AG09319 (cell line): ENCODE measurements at places on chromosomes 4 and X.
A peak's percentile ranks its signal among the peaks of the same experiment; 100 is the strongest.

DNA sequence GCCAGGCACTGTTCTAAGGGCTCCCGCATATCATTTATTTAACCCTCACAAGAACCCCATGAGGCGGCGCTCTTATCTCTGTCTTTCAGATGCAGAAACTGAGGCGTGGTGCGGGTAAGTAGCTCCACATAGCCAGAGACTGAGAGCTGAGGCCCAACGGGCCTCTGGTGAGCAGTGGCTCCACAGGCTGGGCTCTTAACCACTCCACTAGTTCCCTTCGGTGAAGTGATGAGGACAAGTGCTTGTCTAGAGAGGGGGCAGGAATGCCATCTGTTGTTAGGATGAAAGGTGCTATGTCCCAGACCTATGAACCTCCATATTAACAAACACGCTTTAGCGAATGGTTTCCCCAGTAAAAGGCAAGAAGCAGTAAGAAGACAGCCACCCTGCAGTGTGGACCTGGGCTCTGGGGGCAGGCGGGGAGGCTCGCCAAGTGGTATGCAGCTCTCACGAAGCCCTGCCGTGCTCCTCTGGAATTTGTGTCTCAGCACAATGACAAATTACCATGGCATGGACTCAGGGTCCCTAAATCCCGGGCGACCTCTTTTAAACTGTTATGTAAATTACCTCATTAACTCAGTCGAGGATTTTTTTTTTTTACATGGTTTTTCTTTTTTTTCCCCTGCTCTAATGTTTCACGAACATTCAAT is 20.9 kb upstream of the S100G start:
- no peak for DNase-seq

- no peak for DNase-seq
Observed at GRCh38 chr4:1901127-1901526, 29.9 kb downstream of the NSD2 start.

GRCh38 chr4:170336238-170336775 is 246.6 kb upstream of the AADAT start:
- DNase-seq = no peak

- no peak for DNase-seq
Observed at GRCh38 chr4:32031026-32031425, 1310.9 kb downstream of the PCDH7 start.

DNA sequence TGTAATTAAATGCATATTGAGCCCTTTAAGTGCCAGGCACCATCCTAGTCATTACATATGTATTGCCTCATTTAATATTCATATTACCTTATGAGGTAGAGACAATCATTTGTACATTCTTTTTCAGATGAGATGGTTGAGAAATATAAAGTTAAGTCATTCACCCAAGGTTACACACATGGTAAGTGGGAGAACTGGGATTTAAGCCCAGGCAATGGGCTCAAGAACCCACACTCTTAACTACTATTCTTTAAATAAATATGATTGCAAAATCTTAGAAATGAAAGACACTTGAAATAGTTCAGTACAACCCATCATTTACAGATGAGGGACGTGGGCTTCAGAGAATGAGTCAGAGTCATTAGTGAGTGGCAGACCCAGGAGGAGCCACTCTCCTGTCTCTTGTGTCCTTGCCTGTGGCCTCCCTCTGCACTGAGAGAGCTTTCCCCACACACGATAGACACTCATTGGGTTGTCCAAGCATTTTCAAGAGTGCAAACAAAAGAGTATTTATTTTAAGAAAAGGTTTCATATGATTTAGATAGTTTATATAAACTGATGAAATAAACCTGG is 60.8 kb downstream of the NPY1R start:
- DNase-seq = no peak

DNA sequence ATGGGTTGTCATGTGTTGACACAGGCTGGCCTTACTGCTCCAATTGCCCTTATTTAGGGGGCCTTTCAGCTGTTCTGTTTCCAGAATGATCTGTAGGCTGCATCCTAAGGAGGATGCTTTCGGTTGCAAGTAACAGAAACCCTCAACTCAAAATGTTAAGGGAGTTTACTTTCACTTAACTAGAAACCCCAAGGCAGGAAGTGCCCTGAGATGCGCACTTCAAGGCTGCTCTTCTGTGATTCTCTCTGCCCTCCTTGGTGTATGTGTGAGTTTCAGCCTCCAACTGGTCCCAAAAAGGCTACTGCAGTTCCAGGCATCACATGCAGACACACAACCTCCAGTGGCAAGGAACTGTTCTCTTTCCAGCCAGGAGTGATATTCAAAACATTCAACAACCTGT is 97.3 kb upstream of the ATP6AP2 start:
- DNase-seq = no peak

DNA sequence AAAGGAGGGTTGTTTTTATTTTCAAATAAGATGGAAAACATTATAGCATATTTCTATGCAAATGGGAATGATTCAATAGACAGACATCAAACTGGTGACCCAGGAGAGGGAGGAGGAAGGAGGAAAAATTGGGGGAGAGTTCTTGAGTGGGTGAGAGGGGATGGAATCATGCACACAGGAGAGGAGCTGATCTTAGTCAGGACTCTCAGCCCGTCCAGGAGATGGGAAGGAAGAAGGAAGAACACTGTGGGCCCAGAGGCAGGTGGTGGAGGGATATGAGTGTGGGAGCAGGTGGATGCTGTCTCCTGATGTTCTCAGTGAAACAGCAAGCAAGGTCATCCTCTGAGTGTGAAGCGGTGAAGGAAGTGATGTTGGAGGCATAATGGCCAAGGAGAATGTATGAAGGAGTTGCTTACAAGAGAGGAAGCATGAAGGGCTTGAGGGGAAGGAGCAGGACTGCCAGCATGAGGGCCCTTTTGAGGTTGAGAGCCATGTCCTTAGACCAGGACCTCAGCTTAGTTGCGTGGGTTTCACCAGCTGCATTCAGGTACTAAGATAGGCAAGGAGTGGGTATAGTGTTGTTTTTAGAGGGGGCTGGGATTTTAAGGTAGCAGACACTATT is 161.7 kb upstream of the NAP1L5 start:
- DNase-seq = no peak

DNA sequence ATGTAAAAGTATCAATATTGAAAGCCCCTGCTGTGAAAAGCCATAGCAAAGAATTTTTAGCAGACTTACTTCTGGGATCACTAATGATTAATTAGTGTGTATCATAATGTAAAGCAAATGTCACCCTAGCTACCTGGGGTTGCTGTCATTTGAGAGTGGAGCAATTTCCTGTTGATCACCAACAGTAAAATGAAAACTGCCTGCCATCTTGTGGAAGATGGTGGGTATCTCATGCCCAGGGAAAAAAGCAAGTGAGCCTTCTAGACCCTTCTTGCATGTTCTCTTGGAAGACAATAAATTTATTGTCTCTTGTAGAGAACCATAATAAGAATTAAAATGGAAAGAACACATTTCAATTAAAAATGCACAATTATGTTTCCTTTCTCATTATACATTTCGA is 360.2 kb downstream of the ZIC3 start:
- no peak for DNase-seq

- no peak for DNase-seq
Observed at GRCh38 chr4:141301216-141301615, 80.5 kb downstream of the ZNF330 start.

- no peak for DNase-seq
Observed at GRCh38 chr4:4789462-4789861, 70.0 kb upstream of the MSX1 start.

GRCh38 chrX:153884136-153884535 is 1.8 kb downstream of the L1CAM start:
- DNase-seq = no peak

DNA sequence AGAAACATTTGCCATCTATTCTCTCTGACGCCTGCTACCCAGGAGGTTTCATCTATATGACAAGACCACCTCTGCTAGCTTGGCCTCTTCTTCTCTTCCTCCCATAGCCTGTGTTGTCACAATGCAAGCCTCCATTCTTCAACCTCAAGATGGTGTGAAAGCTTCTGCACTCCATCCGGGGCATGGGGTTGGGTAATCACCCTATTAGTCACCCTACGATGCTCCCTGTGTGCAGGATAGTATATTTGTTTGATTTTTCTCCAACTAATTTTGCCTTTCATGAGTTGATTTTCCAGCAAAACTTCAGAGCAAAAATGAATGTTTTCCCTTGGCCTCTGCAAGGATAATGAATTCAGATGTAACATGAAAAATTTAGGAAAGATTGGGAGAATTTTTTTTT is 128.0 kb upstream of the STS start:
- DNase-seq = no peak

DNA sequence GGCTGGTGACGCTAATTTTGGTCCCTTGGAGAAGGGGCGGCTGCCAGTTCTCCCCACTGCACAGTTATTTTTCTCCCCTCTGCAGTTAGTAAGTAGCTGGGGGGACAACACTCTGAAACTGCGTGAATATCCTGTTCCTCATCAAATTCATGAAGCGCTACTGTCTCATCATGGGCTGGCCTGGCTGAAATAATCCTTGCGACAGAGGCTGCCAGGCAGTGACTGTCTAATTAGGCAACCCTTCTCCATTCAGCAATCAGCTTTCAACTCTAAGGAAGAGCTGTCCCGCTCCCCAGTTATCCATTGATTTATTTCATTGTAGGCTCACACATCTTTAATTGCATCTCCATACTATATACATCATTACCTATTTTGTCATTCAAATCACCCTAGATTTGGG is 8.2 kb downstream of the SH3TC1 start:
- no peak for DNase-seq

- no peak for DNase-seq
Observed at GRCh38 chr4:115944146-115944905, 830.9 kb upstream of the NDST4 start.

DNA sequence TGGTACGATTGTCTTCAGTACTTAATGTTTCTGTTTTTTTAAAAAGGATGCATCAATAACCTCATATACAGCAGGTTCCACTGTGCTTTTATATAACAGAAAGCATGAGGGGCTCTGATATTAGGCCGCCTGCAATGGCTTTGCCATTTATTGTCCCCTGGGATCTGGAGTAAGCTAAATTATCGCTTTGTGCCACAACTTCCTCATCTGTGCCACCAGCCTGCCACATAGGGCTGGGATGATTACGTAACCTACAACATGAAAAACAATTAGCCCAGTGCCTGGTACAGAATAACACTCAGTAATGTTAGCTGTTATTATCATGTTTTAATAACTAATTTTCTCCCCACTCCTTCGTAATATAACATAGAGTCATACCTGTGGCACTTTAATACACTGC is 65.5 kb upstream of the TRIM2 start:
- DNase-seq = no peak

- DNase-seq = peak; percentile 4
Observed at GRCh38 chrX:123481913-123482851, 250.7 kb downstream of the THOC2 start.

DNA sequence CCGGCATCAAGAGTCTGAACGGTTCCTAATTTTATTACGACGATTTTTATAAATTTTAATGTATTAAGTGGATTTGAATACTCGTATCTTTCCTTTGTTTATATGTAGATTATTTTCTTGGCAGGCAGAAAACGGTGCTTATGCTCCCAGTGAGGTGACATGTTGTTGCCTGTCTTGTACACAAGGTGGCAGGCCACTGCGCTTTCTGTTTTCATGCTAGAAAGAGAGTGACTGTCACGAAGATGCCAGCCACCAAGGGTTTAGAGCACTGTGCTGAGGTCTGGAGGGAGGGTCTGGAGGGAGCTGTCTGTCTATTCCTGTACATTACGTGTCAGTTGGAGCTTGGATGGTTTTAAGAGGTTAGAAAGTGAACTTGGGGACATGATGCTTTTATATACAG is 87.7 kb downstream of the SHROOM2 start:
- DNase-seq = no peak

DNA sequence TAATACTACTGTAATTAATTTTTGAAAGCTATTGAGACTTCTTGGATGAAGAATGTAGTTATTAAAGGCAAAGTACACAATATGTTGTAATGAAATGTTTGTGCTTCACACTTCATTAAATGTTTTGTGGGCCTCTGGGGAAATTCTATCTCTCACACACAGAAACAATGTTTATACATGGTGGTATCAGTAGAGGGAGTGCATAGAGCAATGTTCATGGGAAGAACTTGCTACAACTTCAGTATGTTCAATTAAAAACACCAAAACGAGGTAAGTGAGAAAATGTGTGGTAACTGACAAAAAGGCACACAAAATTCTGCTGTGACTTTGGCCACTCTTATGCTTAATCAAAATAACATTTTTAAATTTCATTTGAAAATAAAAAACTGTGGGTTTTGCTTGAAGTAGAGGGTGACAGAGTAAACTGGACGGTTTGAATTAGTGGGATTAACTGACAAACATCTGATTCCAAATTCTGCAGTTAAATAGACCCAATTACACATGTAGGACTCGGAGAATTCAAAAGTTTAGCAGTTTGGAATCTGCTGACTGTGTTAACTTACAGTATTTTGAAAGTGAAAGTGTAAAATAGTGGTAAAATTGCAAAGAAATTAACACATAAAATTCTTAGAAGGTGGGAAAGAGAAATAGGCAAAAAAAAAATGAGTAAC is 111.4 kb upstream of the TTC29 start:
- no peak for DNase-seq

GRCh38 chrX:47662144-47662657 is 3.2 kb upstream of the UXT start:
- peak; percentile 44 for DNase-seq

- no peak for DNase-seq
Observed at GRCh38 chrX:28988246-28988645, 401.0 kb downstream of the IL1RAPL1 start.

DNA sequence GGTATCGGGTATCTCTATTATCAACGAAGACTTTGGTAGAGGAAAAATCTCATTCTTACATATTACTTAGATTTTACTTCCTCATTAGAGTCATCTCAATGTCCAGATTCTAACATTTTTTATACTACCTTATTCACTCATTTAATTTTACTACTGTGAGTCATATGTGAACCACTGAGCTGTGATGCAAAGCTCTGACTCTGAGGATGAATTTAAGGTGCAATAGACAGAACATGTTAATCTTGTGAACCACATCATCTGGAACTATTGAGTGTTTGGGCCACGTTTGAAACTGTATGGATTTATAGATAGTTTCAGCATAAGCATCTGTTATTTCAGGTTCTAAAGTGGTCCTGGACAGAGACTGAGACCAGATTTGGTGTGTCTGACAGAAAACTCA is 78.4 kb downstream of the PWWP3B start:
- DNase-seq = no peak

- DNase-seq = no peak
Observed at GRCh38 chr4:85078016-85078415, 111.5 kb upstream of the WDFY3 start.

GRCh38 chr4:41609851-41610250 is 71.9 kb downstream of the LIMCH1 start:
- no peak for DNase-seq
